ENCODE measurements at places on chromosomes 1 and 21.

GRCh38 chr1:9801909-9802308, 21.9 kb downstream of the CLSTN1 start:
- no peak for DNase-seq

GRCh38 chr1:17875171-17875881, 120.2 kb downstream of the ACTL8 start:
- DNase-seq, result no peak

DNA sequence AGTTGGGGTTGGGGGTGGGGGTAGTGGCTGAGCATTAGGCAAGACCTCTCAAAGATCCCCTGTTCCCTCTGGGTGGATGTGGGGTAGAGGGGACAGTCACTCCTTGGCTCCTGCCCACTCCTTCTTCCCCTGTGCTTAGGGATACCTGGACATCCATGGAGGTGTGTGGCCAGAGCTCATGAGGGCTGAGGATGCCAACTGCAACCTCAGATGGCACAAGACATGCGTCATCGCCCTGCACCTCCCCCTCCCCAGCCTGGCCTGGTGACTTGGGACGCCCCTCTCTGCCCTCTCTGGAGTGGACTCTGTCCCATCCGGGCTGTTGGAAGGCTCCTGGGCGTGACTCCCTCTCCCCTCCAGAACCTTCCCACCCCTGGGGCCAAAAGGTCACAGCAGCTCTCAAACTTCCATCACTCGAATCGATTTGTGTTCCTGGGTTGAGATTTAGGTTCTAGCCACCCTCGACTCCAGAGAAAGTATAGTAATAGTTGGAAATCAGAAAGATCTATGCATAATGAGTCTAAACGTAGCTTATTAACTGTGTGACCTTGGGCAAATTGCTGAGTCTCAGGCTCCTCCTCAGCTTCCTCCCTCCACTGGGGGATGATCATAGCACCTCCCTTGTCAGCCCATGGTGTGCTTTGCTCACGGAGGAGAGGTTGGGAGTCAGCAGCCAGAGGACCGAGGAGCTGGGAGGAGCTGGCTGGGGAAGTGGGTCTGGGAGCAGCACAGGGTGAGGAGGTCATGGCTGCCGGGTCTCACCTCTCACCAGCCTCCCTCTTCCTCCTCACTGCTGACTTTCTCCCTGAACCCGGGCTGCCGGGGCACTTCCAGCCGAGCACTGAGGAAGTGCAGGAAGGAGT, 2.2 kb upstream of the PTPN7 start:
- peak; percentile 61 for DNase-seq

DNA sequence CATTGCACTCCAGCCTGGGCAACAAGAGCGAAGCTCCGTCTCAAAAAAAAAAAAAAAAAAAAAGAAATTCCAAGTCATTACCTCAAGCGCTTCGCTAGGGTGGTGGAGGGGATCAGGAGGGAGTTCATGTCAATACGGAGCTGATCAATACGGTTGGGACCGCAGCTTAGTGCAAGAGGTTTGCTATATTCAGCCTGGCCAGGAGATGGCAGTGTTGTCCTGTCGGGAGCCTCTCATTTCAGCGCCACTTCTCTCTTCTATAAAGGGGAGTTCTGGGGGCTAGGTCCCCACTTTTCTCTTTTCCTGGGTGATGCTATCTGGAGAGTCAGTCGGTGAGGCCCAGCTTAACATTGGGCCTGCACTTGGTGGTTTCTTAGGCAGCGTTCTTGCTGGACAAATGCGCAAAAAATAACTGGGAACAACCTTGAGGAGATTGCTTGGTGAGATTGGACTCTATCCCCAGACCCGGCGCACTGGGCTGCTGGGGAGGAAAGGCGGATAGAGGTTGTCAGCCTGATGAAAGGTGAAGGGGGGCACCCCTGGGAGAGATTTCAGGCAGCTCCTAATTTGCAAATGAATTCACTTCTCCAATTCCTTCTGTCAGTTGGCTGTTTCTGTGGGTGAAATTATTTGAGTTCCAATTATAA, 40.4 kb downstream of the KIAA0040 start:
- DNase-seq, result peak; percentile 79

DNA sequence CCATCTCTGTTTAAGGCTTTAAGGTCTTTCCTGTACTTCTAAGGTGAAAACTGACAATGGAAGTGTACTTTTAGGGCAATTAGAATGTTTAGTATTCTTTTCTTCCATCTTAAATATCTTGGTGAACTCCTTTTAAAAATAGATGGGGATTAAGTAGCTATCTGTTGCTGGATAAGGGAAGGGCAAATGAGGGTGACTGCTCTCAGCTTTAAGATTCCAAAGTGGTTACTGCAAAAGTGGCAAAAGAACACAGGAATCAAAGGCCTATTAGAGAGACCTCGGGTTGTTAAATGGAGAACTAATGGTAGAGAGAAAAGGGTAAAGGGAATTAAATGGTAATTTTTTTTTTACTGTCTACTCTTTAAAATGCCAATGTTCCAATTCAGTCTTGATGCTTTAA, 774.1 kb upstream of the B3GALT2 start:
- no peak for DNase-seq

- DNase-seq, result no peak
Measured at GRCh38 chr1:10631811-10632593, 157.3 kb downstream of the PEX14 start.
